Vein endothelial cell (primary cell): ENCODE measurements at places on chromosomes 13 and 19. TPM values are rescaled to one million over a fixed set of nuclear protein-coding genes. Genes with fewer than 3 reads are reported as not detected.

ZNF415 gene
- total RNA-seq: 2.3 and 2.7 TPM in 2 replicates

PALM3 gene
- not detected in 2 replicates for total RNA-seq

ZGLP1 gene
- total RNA-seq: 0.33 and 0.38 TPM in 2 replicates

CRX gene
- total RNA-seq: not detected in 2 replicates
